Ecto neural progenitor cell (in vitro differentiated cells): ENCODE measurements at places on chromosomes 5 and 9.

- no peak for DNase-seq
Observed at GRCh38 chr5:150431574-150431973, 18.0 kb downstream of the RPS14 start.

GRCh38 chr5:10736354-10736753, 24.7 kb downstream of the DAP start:
- no peak for DNase-seq

GRCh38 chr5:6704361-6704851, 8.8 kb upstream of the TENT4A start:
- DNase-seq = no peak

DNA sequence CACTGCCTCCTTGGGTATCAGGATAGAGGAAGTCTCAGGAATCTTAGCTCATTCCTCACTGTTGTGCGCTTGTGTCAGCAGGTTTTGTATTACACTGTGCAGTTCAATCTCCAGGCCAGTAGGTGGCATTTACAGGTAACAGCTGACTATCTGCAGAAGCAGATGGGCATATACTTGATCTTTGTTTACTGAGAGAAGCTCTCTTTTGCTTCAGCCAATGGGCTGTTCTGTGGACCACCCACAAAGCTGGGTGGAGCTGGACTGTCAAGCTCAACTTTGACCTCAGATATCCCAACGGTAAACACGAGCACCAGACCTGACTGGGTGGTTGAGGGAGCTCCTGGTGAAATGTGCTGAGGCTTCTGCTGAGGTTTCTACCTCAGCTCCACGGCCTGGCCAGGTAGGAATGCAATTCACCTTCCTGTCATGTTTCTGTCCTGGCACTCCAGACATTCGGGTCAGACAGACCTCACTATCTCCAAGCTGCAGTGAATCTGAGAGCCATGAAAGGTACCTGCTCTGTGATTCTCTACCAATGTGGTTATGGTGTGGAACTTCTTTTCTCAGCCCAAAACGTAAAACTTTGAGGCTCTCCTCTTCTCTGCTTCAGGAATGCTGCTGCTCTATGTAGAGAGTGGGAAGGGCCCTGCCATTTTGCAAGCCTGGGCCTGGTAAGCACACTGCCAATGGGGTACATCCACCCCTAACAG, 167.9 kb upstream of the ACTBL2 start:
- peak; percentile 51 for DNase-seq

DNA sequence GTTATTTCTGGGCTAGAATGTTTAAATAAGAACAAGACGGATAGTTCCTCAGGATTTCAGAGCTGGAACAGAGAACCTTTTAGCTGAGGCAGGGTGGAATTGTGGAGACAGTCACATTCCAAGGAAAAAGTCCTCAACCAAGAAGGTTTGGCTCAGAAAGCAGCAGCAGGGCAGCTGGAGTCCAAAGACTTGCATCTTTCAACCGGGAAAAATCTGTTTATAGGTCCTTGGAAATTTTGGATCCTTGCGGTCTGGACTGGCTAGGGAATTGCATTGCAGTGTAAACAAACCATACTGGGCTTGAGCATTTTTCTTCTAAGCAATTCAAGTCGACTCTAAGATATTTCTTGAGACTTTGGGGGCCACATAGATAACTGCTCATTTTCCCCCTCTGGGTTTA, 40.8 kb upstream of the HMHB1 start:
- no peak for DNase-seq

DNA sequence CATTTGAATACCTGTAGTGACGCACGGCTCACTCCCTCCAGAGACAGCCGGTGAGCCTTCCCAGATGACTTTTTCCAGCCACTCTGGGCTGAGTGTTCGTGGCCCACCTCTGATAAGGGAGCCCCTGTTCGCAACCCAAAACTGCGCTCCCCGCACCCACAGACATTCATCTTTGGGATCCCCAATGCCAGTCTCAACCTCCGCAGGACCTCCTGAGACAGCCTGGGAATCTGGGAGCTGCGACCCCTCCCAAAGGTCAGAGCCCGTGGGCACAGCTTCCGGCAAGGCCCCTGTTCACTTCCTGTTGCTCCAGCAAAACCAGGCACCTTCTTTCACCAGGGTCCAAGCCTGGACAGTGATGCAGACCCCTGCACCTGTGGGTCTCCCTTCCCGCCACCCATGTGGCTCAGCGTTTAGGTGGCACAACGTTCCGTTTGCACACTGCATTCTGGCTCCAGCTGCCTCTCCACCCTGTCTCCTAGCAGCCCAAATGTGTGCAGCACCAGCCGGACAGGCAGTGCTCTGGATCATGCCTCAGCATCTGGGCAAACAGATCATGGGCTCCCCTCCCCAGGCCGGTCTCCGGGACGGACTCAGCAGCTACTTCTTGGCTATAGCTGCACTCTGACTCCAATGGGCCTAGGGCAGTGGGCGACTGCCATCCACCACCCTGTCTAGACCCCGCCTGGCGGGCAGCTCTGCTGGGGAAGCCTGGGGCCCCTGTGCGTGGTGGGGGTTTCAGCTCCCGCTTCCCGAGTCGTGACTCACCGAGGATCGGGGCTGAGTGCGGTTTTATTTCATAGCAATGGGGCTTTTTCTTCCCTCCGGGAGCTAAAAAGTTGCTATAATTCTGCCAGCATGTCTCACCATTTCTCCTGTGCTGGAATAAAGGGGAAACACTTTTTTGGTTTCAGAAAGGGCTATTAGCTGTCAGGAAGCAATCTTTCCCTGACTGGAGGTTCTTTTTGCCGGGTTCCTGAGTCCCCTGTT, 156.0 kb downstream of the OLFM1 start:
- DNase-seq = no peak

GRCh38 chr5:159071382-159071781, 28.3 kb downstream of the EBF1 start:
- DNase-seq = no peak

DNA sequence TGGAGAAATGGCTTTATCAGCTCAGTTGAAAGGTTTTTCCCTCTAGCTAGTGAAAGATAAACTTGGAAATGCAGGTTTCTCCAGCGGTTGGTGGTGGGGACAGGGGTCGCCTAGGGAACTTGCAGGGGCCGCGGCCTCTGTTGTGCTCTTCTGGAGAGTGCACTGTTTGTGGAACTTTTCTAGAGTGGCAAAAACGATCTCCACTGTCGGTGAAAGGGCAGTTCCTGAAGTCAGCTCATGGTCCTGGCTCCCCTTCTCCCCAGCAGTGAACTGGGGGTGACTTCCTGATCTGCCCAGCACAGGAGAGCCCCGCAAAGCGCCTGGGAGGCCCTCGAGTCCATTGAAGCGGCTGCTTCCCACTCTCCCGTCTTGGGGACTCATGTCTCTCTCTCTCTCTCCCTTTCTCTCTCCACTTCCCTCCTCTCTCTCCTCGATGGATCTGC, 3.2 kb downstream of the IRX1 start:
- no peak for DNase-seq

DNA sequence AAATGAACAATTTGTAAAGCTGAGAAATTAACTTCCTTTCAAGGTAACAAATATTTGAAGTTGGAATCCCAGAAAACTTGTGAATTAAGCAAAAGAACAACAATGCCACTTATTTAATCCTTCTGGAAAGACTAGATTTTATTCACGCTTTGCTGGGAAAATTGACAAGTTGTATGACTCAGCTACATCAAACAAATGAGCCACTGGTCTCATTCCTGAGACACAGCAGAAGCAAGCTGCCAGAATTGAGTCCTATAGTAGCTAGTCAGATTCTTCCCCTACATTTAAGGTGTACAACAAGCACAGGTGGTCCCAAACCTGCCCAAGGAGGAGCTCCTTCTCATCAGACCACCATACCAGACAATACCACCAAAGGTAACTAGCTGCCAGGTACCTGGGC, 280.7 kb downstream of the SPOCK1 start:
- DNase-seq = no peak

DNA sequence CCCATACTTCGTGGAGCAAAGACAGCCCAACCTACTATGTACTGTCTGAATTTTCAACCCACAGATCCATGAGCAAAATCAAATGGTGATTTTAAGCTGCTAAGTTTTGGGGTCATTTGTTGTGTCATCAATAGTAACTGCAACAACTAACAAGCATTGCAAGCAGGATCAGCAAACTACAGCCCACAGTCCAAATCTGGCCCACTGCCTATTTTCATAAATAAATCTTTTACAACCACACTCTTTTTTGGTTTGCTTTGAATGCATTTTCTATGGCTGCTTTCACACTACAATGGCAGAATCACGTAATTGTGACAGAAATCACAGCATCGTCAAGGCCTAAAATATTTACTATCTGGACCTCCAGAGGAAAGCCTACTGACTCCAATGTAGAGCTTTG, 237.2 kb upstream of the TRIM32 start:
- no peak for DNase-seq

DNA sequence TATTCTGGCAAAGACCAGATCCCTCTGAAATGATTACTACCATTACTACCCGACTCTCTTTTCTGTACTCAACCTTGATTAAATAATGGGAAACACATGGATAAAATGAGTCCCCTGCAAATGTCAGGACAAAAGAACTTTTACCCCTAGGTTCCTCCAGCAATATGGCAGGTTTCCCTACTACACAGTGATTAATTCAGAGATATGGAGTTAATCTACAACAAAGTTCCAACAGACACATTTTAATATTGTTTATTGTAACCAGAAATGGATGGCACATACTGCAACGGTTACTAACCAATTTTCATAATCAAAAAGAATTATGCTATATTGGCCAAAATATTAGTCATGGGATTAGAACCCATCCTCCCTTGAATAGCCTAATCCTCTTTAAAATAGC, 294.8 kb downstream of the ATPSCKMT start:
- no peak for DNase-seq

- no peak for DNase-seq
Observed at GRCh38 chr9:32807217-32807616, 23.9 kb downstream of the TMEM215 start.

DNA sequence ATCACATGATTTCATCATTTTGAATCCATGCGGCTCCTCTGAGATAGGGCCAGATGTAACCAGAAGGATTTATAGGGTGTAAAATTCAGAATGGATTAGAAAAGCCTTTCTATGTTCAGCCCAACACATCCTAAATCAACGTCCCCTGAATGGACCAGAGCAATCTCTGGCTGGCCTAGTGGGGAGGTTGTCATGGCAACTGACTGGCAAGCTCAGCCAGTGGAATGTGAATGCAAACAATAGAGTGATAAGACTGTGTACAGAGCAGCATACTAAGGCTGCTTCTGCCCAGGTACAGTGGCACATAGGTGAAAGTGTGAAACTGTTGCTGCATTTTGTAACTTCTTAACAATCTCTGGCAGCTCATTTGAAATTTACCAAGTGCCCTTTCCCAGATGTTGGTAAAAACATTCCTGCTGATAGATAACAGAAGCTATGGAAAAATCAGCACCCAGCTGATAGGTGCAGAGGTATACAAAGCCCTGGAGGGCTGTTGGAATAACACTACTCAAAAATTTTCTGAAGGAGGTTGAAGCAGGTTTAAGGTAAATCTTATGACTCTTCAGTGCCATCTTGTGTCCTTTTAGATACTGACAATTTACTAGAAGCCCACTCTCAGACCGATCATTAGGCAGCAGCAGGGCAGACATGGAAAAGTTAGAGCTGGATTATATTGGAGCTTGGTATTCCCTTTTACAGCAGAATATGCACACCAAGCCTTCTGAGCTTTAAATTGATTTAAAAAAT, 267.2 kb downstream of the RAB3C start:
- DNase-seq = peak; percentile 63

DNA sequence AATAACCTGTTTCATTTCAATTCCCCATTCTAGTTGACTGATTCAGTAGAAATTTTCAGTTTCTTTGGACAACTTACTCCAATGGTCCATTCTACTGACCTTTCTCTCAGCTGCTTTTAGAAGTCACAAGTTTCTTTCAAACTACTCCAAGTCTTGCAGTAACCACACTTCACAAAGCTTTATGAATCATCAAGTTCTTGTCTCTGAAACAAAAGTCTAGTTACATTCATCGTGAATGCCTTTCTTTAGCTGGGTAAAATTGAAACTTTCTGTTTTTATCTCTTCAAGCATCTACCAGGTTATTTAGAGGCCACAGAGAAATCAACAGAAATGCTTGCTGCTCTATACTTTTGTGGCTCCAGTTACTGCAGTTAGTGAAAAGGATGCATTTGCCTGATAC, 405.4 kb downstream of the TMEM232 start:
- DNase-seq = no peak

DNA sequence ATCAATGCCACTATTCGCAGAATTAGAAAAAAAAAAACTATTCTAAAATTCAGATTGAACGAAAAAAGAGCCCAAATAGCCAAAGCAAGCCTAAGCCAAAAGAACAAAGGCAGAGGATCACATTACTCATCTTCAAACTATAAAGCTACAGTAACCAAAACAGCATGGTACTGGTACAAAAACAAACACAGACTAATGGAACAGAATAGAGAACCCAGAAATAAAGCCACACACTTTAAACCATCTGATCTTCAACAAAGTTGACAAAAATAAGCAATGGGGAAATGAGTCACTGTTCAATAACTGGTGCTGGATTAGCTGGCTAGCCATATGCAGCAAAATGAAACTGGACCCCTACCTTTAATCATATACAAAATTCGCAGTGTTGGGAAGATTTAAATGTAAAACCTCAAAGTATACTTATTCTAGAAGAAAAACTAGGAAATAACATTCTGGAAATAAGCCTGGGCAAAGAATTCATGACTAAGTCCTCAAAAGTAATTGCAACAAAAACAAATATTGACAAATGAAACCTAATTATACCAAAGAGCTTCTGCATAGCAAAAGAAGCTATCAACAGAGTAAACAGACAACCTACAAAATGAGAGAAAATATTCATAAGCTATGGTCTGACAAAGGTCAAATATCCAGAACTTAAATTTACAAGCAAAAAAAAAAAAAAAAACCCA, 153.7 kb downstream of the NDUFS4 start:
- no peak for DNase-seq

DNA sequence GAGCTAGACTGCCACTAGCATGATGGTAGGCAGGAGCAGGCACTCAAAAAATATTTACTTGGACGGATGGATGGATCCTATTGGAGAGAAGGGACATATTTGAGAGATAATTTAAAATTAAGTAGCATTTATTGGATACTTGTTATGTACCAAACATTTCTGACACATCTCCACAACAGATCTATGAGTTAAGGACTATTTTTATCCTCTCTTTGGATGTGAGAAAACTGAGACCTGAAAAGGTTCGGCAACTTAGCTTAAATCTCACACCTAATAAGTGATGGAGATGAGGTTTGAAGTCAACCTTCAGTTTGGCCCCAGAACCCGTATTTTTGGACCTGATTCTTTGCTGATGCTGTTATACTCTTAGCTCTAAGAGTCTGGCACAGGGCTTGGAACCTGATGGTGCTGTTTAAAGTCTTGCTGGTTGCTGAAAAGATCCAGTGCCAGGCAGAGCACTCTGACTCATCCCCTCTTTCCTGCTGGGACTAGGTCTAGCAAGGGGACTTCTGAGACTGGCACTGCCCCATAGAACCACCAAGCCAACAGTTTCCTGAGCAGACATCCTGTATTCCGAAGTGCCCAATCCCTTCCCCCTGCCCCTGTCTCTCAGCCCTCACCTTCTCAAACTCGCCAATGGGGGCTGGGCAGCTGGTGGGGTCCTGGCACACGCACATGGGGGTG, 15.6 kb downstream of the SPARC start:
- DNase-seq = no peak

GRCh38 chr9:84145780-84146179, 165.2 kb downstream of the RMI1 start:
- no peak for DNase-seq
